ENCODE measurements at places on chromosomes 2 and 18.

DNA sequence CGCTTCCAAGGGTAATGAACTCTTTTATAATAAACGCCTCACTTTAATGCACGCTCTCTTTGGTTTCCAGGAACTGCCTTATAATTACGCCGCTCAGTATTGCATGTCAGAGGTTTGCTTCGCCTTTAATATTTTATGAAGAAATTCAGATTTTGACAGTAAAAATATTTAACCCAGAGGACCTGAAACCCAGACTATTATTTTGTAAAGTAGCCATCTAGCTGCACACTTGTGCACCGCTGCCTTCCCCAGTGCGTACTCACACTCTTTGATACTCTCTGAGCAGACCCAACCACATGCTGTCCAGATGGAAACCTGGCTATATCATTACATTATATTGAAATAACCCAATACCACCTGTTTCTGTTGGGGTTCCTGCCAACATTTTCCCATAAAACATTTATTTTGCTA lies 270.1 kb downstream of the C1D start:
- no peak for DNase-seq

- DNase-seq = no peak
These were observed 75.8 kb downstream of the LONRF2 start for GRCh38 chr2:100246163-100247145.

- no peak for DNase-seq
These were observed 689 bp downstream of the RPRD1A start for GRCh38 chr18:36066686-36067054.

DNA sequence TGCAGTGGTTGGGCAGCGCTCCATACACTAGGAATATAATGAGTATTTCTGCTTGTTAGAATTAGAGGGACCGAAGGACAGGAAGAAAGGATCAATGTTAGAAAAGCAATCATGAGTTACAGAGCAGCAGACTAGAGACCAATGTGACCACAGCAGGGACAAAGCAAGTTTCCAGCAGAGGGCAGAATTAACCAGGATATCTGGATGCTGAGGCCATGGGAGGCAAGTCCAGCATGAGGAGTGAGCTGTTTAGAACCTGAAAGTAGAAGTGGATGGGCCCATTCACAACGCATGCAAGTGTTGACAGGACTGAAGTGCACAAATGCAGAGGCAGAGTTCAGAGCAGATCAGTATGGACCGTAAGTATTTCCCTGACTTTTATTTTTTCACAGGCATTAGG lies 910.4 kb upstream of the GYPC start:
- peak; percentile 50 for DNase-seq

DNA sequence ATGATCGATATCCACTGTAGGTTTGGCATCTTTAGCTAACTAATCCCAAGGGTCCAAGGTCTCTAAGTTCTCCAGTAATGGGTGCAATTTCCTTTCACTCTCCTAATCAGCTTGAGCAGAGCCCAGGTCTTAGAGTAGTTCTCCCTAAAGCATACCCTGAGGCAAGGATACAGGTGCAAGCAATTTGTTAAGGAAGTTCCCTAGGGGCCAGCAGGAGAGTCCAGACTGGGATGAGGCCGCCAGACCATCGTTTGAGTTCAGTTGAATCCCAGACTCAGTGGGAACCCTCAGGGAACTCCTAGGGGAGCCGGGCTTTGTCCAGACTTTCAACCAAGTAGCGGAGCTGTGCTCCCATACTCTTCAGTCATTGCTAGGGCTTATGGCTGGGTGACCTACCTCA lies 835.4 kb upstream of the CDH2 start:
- no peak for DNase-seq

GRCh38 chr2:80132281-80132680 lies 172.3 kb downstream of the LRRTM1 start:
- no peak for DNase-seq

- no peak for DNase-seq
These were observed 369.4 kb downstream of the TXNL1 start for GRCh38 chr18:56268952-56269351.

DNA sequence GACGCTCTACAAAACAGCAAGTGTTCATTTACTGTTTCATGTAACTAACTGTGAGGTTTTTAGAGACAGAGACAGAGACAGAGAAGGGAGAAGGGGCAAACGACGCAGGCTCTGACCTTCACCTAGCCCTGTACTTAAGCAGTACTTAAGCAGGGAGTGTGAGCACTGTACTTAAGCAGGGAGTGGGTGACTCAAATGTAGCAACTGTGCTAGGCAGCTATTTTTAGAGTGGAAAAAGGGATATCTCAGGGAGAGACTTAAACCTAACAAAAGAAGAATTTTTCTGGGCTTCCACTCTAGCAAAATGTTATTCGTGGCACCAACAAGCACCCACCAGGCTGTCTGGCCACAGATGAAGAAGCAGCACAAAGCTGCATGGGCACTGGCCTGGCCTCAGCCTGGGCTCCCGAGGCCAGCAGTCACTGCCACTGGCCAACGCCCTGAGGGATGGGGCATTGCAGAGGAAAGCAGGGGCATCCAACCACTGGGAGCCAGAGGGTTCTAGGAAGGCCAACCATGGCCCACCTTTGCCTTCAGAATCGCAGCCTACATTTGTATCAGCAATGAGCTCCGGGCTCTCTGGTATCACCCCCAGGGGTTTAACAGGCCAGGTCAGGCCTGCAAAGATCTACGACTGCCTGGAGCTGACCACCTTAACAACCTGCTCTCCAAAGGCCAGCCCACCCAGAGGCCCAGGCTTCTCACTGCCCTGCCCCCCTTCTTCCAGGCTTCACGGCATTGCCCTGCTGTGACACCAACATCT lies 154.3 kb downstream of the TTC32 start:
- DNase-seq = no peak

DNA sequence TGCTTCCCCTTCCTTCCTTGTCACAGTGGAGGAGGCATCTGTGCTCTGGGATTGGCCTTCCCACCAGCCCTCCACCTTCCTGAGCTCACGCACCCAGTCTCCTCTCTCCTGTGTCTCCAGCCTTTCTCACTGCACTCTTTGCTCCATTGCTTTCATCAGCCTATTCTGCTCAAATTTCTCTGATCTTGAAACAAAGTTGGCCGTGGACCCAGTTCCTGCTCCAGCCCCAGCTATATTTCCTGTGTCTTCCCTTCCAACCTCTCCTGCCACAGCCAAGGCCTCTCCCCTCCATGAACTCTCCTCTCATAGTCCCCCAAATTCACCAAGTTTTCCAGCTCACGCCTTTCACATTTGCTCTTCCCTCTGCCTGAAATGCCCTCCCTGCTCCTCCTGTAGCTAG lies 226.6 kb upstream of the AGAP1 start:
- no peak for DNase-seq

DNA sequence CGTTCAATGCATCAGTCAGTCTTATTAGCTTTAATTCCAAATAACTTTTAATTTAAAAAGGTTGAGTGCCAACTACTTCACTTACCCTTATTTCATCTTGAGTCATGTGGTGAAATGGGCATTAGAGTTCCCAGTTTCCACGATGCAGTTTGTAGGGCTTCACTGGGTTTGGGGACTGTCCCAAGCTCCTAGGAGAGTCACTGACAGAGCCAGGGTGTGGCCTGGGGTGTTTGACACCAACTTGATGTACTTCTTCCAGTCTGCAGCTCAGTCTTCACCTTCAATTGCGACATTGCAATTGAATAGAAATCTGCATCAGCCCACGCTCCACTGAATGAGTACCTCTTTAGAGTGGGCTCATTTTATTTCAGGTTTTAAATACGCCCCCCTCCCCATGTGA lies 165.3 kb downstream of the ARL4C start:
- no peak for DNase-seq

GRCh38 chr2:23649303-23649702 lies 264.3 kb downstream of the KLHL29 start:
- DNase-seq = no peak

DNA sequence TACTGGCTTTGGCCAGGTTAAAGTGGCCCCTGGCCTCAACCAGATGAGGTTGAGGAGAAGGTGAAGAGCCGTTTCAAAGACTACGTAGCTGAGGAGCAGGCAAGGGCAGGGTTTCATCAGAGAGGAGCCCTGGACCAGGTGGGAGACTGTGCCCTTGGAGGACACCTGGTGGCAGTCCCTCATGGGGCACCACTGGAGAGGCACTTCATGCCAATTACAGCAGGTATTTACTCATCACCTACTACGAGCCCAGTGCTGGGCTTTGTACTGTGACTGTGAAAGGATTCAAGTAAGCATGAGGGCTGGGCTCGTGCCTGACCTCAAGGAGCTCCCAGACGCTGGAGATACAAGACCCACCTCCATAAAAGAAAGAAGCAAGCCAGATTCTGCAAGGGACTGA lies 37.6 kb downstream of the SMAD7 start:
- no peak for DNase-seq

- DNase-seq = no peak
These were observed 72.5 kb downstream of the MTCL1 start for GRCh38 chr18:8777846-8778245.

DNA sequence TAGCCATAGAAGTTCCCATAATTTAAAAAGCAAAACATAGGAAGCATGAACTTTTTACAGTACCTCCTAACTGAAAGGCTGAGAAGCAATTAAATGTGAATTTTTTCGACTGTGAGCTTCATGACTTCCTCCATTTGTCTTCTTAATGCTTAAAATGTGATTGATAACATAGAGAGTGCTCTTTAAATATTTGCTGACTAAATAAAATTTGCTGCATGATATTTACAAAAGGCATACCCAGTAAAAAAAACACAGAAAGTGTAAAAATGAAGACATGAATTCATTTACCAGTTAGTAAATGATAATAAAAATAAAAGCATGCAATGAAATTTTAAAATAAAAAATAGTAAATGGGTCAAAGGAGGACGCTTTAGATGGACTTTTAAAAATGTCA lies 21.9 kb downstream of the STAT4 start:
- no peak for DNase-seq

- no peak for DNase-seq
These were observed 60.7 kb upstream of the ASAP2 start for GRCh38 chr2:9145752-9146430.

GRCh38 chr2:56502616-56503015 lies 318.8 kb downstream of the CCDC85A start:
- no peak for DNase-seq

DNA sequence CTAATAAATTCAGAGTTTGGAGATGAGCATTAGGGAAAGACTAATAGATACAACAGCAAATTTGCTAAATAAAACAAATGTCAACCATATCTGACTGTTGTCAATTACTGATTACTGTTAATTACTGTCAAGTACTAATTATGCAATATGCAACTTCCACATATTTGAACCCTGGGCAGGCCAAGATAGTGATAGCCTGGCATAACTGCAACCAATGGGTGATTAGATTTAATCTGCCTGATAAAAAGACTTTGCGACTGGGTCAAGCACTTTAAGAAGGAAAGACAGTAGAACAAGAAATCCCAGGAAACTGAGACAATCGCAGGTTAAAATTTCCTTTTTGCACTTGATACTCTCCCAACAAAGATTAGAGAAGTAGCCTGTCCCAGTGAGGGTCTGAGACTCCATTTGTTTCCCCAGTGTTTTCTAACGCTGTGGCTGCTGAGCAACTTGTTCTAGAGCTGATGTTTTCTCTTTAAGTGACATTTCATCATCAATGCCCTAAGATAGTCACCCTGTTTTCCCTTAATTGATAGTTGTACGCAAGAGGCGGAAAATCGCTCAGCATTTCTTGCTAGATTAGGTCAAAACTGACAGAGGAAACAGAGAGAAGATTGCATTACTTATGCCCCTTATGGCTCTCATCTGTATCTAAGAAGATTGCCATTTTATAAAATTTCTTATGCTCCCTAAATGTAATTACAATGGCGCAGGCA lies 17.8 kb downstream of the ARHGAP15 start:
- DNase-seq = no peak

- no peak for DNase-seq
These were observed 416.0 kb downstream of the THSD7B start for GRCh38 chr2:137181370-137181769.

DNA sequence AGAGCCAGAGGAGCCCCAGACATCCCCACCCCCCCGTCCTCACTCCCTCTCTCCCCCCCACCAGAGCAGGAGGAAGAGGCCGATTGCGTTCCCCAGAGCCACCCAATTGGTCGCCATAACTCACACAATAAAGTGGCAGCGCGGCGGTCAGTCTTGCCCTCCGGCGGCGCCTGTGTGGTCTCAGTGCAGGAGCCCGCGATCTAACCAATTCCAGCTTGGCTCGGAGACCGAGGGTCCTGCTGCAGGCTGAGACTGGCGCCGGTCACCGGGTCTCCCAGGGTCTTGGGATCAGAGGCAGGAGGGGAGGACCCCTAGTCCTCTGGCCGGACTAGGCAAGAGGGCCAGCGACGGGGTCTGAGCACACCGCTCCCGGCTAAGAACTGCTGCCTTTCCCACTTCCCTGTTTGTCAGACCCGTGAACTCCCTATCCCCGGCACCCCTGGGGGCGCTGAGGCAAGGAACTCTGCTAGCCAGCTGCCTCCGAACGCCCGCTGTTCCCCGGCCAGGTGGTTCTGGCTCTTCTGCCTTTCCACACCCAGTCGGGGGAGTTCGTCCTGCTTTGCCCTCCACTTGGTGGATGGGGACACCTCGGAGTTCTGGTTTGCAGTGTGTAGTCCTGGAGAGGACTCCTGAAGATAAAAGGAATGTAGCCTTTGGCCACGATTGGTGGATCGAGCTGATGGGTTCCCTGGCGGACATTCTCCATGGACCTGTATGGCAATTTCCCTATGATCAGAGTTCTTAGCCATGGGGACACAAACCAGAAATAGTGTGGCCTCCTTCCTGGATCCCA lies 1.0 kb upstream of the HOXD12 start:
- no peak for DNase-seq

- no peak for DNase-seq
These were observed 61.2 kb downstream of the CCDC85A start for GRCh38 chr2:56244911-56245530.

DNA sequence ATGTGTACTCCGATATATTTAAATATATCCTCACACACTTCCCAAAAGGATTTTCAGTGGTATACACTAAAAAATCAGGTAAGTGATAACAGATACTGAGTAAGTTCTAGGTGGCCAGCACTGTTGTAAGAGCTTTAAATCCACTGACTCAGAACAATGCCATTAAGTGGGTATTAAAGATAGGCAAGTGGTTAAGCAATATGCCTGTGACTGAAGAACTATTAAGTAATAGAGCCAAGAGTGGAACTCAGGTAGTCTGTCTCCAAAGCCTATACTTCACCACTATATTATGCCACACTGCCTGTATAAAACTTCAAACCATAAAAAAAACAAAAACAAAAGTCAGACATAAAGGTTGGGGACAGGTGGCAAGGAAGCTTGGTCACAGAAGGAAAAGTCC lies 37.2 kb downstream of the THUMPD2 start:
- no peak for DNase-seq

DNA sequence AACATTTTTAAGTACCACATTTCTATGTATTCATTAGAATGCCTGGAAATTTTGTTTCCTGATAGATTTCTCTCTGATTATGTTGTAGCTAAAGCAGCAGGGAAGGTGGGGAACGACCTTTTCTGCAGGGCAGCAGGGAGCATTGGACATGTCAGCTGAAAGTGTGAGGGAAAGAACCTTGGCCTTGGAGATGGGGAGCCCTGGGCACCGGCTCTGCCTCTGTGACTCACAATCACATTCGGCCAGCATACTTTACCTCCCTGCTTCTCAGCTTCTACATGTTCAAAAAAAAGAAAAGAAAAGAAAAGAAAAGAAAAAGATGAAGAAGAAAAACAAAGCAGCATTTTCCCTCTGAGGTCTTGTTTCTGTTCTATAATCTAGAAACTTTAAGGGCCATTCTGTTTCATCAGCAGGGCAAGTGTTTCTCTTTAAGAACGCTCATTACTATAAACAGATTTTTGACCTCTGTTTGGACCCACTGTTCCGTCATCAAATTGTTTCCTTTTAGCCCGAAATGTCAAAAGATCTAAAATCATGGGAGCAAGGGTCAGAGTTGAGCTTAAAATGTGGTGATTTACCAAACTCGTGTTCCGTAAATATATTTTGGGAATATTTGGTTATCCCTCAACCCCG lies 27.9 kb downstream of the SETBP1 start:
- DNase-seq = no peak
